Hematopoietic multipotent progenitor cell treated with erythropoietin and hydrocortisone succinate and interleukin-3 and kit ligand, for 6 days (in vitro differentiated cells): ENCODE measurements at places on chromosomes 6 and 20.

DNA sequence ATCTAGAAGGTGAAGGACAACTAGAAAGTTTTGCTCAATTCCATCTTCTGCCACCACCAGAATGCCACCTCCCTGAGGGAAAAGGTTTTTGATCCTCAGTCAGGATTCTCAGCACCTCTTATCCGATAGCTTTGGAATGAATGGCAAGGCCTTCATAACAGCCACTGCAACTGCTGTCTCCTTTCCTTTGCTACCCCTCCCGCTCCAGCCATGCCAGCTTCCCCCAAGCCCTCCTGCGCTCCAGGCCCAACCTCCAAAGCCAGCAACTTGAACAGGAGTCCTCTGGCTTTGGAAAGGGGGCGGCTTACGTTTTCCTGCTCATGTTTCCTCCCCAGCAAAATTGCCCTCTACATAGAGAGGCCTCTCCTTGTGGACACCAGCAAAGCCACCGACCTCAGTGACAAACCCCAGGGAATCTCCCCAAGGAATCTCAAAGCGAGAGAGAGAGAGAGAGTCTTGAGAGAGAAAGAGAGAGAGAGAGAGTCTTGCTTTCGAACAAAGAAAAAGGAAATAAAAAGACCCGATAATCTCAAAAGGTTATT lies 420 bp upstream of the BTN2A1 start:
- no peak for DNase-seq

- no peak for DNase-seq
Measured at GRCh38 chr20:59390437-59390836, 90.0 kb downstream of the EDN3 start.

DNA sequence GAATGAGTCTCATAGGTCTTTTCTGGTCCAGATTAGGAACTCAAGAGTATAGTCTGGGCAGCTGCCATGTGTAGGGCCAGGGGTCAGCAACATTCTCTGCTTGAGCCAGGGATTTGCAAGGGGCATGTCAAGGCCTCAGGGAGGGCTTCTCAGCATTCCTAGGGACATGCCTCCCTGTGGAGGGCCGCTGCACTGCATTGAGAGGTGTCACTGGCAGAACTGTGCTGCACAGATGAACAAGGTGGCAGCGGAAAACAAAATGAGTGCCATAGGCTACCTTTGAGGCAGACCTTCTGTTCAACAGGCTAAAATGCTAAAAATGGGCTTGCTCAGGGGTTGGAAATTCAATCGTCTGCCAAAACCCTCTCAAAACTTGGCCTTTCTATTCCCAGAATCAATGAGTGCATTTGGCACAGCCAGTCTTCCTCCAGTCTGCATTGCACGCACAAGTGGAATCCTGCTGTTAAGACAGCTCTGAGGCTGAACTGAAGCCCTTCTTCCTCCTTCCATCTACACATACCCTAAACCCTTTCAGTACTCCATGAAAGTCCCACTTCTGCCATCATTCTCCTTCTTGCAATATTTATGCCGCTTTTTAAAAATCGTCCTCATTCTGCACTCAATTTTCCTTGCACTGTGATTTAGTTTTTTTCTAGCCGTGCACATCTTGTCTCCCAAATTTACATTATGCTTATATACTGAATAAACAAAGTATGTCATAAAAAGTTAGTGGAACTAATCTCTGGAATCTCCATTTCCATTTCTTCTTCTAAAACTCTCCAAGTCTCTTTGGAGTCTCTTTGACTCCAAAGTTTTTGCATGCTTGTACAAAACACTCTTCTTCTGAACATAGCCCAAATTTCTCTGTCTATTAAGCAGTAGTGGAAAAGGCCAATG lies 51.7 kb downstream of the SLC26A8 start:
- DNase-seq: no peak

GRCh38 chr20:55205665-55206064 lies 730.3 kb downstream of the DOK5 start:
- no peak for DNase-seq

- DNase-seq: peak; percentile 32
Measured at GRCh38 chr20:20393207-20394120, 25.6 kb downstream of the INSM1 start.

- no peak for DNase-seq
Measured at GRCh38 chr20:42027746-42028268, 409.6 kb upstream of the CHD6 start.

GRCh38 chr6:104017410-104018381 lies 842.0 kb downstream of the HACE1 start:
- no peak for DNase-seq
